AML-193 (cell line): ENCODE measurements at places on chromosomes 4 and X.
A peak's percentile ranks its signal among the peaks of the same experiment; 100 is the strongest.

- no peak for DNase-seq
These were observed 29.1 kb downstream of the ANAPC4 start for GRCh38 chr4:25406081-25406692.

DNA sequence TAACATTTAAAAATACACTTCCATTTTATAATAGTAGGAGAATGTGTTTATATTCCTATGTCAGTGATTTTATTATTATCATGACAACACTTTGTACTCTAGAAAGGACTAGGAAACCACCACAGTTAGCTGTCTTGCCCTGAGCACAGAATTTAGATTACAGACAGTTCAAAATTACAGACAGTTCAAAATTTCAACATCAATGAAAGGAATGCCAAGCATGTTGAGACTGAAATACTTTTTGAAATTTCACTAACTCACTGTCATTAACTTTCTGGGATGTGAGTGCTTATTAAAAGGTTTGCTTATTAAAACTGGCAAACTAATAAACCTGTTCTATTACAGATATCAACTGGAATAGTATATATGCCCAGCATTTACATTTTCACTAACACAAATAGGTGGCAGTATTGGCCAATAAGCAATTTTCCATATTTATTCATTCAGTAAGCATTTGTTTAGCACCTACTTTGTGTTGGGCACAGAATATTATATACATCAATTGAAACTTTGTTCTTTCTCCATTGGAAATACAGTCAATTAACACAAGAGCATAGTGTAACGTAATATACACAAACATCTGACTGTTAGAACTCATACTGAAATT lies 179.4 kb downstream of the FBXW7 start:
- no peak for DNase-seq

DNA sequence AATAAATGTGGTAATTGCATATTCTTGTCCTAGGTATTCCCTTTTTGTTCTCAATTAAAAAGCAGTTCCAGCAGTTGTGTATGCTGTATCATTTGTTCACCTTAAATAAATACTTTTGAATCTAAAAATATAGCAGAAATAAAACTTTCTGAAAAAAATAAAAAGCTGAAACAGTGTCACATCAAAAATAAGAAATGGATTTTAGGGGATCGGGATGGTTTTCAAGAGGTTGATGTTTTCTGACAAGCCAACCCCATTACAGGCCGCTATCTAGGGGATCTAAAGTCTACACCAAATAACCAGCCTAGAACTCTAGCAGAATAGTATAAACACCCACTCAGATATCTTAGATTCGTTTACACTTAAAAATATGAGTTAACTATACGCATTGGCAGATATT lies 95.4 kb upstream of the MAML3 start:
- DNase-seq = peak; percentile 35

GRCh38 chrX:140141444-140142029 lies 176.2 kb upstream of the CXorf66 start:
- no peak for DNase-seq

- DNase-seq = no peak
These were observed 46.7 kb downstream of the GPRASP3 start for GRCh38 chrX:102767287-102767686.

DNA sequence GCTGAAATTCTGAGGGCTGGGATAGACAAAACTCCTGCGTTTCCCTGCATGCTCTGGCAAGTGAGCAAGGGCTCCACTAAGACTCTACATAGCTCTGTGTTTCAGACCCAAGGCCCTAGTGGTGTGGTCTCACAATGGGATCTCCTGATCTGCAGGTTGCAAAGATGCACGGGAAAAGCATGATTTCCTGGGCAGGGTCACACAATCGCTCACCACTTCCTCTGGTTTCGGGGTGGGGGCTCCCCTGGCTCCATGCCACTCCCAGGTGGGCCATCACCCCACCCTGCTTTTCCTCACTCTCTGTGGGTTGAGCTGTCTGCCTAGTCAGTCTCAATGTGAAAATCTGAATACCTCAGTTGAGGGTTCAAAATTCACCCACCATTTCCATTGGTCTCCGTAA lies 111.5 kb downstream of the KLF8 start:
- no peak for DNase-seq

GRCh38 chr4:107937040-107937439 lies 5.7 kb downstream of the CYP2U1 start:
- DNase-seq = no peak

GRCh38 chr4:26772096-26772873 lies 88.4 kb upstream of the STIM2 start:
- DNase-seq = no peak

GRCh38 chrX:149630681-149631233 lies 835 bp downstream of the TMEM185A start:
- no peak for DNase-seq

GRCh38 chr4:78638337-78639172 lies 87.0 kb downstream of the ANXA3 start:
- no peak for DNase-seq

DNA sequence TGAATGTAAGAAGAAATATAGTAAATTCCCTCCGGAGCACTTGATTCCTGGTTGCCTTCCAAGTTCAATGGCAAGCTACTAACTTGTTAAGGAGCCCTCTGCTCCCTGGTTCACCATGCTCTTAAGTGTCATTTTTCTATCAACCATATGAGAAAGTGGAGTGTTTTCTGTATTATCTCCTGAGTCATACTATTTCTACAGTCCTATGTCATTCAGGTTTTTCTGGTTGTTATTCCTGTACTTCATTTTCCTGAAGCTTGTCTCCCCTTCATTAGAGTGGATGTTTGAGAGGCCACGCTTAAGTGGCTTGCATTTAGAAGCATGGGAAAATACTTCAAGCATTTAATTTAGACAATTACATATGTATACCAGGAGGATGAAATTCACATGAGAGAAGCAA lies 14.7 kb upstream of the EPGN start:
- no peak for DNase-seq

DNA sequence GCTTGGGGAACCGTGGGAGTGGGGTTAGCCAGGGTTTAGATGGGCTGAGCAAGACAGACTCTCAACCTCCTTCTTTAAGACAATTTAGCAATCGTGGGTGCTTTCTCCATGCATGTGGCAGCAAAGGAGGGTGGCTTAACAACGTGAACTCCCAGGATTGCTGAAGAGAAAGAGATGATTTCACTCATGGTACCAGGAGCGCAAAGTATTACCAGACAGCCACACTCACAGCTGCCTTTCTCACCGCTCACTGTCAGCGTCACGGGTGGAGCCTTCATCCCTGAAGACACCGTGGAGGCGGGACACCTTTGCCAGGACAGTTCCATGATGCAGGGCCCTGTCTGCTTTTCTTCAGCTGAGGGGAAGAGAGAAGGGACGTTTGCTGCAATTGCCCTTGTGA lies 212.5 kb upstream of the PSAPL1 start:
- no peak for DNase-seq

DNA sequence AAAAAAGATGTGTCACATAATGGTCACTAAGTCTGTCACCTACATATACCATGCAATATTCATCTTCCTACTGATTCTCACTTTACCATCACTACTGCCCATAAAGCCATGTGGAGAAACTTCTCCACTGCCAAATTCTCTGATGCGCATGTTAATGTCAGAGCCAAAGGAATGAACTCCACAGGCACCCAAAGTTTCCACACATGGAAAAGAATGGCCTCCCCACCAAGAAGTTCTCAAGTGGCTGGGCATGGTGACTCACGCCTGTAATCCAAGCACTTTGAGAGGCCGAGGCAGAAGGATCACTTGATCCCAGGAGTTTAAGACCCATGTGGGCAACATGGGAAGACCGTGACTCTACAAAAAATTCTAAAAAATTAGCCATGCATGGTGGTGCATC lies 43.8 kb upstream of the UGDH start:
- no peak for DNase-seq

GRCh38 chr4:5554376-5554775 lies 154.0 kb downstream of the EVC2 start:
- DNase-seq = no peak

DNA sequence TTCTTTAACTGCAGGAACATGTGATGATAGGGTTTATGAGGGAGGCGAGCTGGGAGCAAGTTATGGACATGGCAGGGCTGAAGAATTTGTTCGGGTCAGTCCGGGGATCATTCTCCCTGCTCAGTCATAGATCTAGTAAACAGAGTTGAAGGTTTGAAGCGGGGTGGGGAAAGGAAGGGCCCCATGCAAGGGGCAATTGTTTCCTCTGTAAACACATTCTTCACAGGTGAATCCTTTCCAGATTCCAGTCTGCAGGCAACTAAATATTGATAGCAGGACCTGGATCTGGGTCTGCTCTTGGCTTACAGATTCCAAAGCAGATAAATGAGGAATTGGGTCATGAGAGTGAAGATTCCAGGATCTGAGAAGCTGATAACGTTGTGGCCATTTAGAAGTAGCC lies 44.3 kb upstream of the ARHGAP24 start:
- DNase-seq = no peak

DNA sequence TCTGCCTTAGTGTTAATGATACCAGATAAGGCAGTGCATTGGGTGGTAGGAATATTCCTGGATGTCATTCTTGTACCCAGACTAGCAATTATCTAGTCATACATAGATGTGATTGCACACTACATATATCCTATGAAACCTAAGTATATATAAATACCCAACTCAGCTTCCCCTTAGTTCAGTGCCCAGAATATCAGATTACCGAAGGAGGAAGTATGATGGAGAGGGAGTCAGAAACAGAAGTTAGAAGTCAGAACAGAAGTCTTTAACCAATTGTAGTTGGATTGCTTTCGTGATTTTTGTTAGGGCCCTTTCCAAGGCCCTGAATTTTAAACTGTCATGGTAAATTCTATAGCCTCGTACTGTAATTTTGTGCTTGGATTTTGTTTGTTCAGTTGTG lies 42.9 kb downstream of the MOB1B start:
- peak; percentile 84 for DNase-seq

DNA sequence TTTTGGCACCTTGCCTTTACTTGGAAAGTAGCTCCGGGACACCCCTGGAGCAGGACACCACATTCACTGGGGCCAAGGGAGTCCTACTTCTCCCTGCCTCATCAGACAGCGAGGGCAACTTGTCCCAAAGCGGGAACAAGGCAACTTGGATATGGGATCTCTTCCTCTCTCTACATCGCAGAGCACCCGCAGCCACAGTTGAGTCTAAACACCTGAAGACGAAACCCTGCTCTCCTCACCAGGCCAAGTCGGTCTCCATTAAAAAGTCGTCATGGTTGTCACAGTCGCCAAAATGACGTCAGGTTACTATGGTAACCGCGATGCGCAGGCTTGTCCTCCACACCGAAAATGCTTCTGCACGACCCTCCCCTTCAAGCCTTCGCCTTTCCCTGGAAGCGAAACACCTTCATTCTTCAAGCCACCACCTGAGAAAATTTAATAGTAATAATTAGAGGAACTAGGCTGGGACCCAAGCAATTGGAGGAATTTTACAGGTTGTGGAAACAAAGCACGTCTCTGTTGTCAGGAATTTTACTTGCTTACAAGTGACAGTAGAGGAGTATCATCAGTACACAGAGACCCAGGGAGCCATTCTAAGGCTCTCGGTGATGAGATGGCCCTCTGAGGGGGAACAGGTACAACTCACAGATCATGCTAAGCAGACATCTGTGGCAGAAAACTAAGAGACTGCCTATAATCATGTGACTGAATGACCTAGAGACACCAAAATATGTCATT lies 30.5 kb upstream of the TCEAL4 start:
- peak; percentile 45 for DNase-seq

GRCh38 chr4:15232366-15233263 lies 195.2 kb upstream of the C1QTNF7 start:
- no peak for DNase-seq

DNA sequence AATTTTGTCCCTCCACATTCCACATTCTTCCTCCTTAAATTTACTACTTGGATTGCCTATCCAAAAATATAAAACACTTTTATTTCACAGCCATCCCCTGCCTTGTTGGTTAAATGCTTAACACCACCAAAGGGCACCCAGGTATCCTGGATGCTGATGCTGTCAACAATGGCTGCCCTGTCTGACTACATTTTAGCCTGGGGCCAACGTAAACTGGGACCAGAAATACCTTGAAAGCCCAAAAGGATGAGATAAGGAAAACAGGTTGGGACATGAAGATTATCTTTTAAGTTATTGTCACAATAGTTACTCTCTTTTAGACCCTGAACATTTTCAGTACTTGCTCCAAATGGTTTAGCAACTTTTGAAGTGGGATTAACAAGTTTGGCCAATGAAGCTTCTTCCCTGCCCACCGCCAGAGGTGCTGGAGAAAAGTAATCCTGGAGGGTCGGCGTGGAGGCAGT lies 775 bp upstream of the YIPF6 start:
- no peak for DNase-seq
